ENCODE measurements at places on chromosomes 1 and 21.

DNA sequence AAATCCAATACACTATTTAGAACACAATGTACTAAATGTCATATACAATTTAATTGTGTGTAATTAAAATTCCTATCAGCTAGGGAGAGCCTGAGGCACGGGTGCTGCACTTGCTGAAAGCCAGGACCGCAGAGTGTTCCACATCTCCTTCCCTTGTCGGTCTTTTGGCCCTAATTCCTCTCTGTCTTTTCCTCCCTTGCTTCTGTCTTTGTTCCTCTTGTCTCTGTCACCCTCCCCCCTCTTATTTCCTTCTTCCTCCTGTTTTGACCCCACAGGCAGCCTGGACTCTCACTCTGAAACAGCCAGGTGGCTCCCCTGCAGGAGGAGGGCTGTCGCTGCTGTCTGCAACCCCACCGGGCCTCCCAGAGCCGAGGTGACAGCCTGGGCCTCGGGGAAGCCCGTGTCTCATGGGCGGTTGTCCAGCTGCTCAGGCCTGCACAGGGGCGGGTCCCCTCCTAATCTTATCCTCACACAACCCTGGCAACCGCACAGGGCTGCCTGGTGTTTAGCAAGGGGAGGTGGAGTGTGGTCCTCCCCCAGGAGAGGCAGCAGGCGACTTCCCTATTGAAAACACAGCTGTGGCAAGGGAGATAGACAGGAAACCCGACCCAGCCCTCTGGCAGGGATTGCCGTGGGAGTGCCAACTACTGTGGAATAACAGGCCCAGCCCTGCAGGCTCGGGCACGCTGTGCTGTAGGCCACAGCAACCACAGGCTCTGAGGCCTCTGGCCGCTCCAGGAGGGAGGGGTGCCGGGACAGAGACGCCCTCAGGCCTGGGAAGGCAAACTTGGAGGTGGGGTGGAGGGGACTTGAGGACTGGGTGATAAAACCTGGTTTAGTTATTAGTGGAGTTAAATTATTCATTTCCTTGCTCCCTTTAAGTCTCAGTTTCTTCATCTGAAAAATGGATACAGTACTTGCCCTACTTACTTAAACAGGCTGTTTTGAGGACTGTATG, 68.8 kb upstream of the WDR26 start:
- DNase-seq = peak; percentile 84

DNA sequence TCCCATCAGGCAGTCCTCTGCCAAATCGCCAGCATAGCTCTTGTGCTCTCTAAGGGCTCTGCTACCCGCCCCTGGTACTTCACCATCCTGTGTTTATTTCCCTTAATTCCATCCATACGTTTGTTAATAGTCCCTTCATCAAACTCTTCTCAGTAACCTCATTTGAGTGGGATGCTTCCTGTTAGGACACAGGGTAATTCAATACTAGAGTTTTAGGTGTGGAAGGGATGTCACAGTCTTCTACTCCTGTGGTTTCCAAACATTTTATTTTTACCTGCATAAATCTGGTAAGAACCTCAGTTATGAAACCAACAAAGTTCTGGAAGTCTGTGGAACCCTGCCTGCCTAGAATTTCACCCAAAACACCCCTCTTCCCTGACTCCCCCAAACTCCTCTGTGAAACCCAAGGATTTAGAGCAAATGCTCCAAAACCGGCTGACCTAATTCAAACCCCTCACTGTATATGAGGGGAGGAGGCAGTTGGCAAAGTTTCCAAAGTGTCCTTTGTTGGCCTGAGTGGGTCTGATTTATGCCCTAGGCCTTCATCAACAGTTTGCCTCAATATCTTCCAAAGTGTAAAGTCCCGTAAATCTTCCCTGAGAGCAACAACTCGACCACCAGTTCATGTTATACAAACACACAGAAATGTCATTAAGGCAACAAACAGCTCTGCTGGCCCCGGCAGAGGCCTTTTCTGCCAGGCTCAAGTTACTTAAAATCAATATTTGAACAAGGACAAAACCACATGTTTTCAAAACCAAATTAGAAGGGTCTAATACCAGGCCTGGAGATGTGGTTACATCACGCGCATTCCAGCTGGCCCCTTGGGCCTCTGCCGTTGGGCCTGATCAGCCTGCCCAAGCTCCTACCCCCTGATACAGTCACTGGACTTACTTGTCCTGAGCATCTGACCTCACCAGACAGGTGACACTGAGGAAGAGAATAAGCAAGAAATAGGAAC, 82.4 kb upstream of the FGGY start:
- DNase-seq = no peak

GRCh38 chr1:92536980-92537884, 50.5 kb upstream of the GFI1 start:
- DNase-seq = peak; percentile 57

DNA sequence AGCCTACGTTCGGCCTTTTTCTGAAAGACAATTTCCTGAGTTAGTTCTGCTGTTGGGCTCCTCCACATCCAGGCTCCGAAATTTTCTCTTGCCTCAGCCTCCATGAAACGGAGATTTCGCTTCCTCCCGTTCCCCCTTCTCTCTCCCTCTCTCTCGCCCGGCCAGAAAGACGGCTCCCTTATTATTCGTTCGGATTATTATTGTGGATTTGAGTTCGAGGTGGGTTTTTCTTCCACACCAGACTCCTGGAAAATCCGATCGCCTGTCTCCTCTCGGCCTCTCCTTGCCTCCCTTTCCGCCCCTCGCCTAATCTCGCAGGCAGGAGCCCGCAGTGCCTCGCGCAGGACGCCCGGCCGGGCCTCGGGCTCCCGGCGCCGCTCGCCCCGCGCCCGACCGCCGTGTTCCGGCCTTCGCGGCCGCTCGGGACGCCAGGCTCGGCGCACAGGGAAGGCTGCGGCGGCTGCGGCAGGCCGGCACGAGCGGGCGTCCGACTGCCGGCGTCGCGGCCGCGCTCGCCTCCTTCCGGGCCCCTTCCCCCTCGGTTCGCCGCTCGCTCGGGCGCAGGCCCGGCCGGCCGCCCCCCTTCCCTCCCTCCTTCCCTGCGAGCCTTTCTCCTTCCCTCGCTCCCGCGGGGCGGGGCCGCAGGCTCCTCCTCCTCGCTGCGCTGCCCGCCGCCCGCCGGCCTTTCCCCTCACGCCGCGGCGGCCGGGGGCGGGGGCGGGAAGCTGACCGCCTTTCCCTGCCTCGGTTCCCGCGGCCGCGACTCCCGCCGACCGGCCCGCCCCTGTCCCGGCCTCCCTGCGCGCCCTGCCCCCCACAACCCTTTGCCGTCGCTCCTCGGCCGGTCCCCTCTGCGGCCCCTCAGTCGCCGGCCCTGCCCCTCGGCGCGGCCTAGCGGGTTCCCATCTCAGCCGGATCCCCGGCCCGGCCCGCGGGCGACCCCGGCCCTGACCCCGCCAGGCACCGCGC, at the start of gene ARHGEF11:
ARHGEF11 (minus strand) TSS at position 493 of the 969 bp plus-strand sequence. CDS start 1,412 bp downstream, outside the sequence.
- DNase-seq = peak; percentile 96

DNA sequence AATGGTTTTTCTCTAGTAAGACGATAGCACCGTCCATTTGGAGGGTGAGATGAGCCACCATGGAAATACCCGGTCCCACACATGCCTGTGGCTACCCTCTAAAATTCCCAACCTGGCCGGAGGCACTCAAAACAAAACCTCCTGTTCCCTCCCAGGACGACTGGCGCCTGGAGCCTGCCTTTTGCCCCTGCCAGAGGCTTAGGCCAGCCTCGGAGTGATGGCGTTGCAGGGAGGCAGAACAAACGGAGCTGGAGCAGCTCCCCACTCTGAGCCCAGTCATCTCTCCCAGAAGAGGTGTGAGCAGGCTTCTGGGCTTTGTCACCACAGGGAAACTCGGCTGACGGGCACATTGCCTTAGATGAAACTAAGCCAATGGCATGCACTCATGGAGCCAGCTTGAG, 213.7 kb upstream of the HOOK1 start:
- DNase-seq = no peak

DNA sequence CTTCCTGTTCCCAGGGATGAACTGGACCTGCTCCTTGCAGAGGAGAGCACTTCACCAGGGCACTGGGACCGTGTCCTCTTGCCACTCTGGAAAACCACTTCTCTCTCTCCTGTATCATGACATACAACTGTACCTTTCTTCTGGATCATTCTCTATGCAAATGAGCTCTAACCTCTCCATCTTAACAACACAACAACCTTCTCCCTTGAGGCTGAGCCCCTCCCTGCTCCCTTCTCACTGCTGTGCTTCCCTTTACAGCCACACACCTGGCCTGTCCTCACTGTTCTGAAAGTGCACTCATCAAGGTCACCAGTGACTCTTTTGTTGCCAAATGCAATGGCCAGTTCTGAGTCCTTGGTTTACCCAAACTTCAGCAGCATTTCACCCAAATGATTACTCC, 54.5 kb upstream of the MRPS6 start:
- no peak for DNase-seq

DNA sequence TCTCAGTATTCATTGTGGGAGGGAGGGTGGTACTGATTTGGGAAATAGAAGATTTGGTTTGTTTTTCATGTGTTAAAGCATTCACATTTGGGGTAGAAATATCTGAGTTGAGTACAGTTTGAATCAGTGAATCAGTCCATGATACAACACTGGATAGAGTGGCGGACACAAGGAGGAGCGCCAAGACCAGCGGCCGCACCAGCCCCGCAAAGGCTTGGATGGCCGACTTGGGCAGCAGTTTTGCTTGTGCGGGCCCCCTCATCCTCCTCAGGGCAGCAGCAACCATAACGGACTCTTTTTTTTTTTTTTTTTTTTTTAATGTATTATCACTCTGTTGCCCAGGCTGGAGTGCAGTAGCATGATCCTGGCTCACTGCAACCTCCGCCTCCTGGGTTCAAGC, 20.0 kb upstream of the CDC14A start:
- DNase-seq = no peak
